ENCODE measurements at places on chromosomes 6 and 20.

DNA sequence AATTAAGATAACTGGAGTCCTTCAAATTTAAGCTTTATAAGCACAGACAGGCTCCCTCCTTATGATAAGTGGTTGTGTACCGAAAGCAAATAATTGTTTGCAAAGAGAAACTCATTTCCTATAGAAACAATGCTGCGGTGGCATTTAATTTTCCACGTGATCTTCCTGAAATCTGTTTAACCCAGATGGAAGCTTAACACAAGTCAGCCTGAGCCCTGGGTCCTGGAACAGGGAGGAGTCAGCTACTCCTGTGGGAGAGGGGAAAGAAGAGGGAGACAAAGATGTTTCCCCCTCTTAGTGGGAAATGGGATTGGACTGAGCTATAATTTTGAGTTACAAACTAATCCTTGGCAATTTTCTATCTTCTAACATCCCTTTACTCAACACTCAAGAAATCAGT is 136.5 kb downstream of the ELOVL4 start:
- no peak for DNase-seq

GRCh38 chr6:47633141-47633540 is 65.2 kb upstream of the ADGRF4 start:
- no peak for DNase-seq

DNA sequence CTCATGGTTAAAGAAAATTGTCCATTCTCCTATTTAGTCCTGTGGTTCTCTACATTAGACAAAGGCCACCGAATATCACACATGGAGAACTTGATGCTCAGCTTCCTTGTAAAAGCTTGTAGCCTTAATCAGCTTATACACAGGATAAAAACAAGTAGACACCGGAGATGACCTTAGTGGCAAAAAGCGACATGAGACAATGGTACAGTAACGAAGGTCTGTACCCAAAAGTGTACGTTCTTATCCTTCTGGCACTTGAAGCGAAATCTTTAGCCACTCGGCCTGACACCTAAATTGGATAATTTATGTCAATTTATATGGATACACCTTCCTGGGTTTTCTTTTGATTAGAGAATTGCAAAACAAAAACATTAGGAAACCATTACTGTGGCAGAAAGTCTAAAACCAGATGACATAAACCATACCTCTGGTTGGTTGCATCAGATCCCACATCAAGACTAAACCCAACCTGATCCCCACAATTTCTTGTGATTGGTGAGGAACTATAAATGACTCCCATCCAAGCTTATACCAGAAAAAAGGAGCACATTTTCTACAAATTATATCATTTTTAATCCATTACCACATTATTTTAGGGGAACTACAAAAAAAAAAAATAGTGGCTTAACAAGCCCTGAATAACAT is 6.1 kb downstream of the RBM39 start:
- DNase-seq: no peak

DNA sequence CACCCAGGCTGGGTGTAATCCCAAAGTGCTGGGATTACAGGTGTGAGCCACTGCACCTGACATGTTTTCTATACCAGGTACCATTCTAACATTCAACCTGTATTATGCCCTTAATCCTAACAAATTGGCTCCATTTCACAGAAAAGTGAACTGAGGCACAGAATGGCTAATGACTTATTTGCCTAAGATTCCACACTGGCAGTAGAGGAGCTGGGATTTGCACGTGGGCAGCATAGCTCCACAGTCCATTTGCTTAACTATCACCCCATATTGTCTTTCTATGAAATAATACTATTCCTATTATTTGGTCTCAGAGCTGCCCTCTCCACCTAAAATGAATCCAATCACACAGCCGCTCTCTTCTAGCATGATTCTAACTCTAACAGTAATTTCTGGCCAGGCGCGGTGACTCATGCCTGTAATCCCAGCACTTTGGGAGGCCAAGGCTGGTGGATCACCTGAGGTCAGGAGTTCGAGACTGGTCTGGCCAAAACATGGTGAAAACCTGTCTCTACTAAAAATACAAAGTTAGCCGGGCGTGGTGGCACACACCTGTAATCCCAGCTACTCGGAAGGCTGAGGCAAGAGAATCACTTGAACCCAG is 23.3 kb upstream of the MYMX start:
- DNase-seq: no peak

GRCh38 chr6:159760602-159761057 is 1.2 kb upstream of the ACAT2 start:
- DNase-seq: no peak

GRCh38 chr6:30480536-30481156 is 8.7 kb upstream of the HLA-E start:
- no peak for DNase-seq

DNA sequence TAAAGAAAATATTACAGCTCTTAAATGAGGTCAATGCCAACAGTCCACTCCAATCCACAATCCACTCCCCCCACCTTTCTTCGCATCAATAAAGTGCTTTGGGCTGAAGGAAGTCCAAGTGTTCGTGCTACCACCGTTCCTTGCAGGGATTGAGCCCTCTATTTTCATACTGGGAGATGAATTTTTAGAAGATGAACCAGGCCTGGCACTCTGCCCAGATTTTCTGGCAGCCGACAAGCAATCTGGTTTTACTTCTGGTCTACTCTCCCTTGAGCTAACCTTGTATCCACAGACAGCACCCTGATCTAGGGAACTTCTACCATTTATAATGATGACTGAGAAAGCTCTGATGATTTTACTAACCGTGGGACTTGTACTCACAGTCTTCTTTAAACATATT is 72.3 kb downstream of the BTBD9 start:
- peak; percentile 50 for DNase-seq

DNA sequence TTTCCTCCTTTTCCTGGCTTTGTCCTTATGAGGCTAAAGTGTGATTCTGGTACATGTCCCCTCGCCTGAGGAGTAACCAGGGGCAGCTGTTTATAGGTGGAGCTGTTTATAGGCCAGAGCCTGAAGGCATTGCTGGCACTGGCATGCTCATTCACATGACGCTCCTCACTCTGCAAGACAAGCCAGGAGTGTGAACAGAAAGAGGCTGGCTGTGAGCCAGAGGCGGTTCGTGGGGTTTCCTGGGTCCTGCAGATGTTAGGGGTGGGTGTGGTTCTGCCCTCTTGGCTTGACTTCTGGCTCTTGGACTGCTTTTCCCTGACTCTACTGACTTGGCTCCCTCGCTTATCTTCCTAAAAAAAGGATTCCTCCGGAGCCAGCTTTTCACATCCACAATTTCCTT is 12.8 kb upstream of the MDFI start:
- DNase-seq: no peak

- DNase-seq: peak; percentile 46
These were observed 68.5 kb downstream of the MRPL14 start for GRCh38 chr6:44058617-44059358.

GRCh38 chr6:41503827-41504465 is 42.2 kb upstream of the FOXP4 start:
- no peak for DNase-seq

- no peak for DNase-seq
These were observed 1177.9 kb downstream of the GRIK2 start for GRCh38 chr6:102571236-102571908.

DNA sequence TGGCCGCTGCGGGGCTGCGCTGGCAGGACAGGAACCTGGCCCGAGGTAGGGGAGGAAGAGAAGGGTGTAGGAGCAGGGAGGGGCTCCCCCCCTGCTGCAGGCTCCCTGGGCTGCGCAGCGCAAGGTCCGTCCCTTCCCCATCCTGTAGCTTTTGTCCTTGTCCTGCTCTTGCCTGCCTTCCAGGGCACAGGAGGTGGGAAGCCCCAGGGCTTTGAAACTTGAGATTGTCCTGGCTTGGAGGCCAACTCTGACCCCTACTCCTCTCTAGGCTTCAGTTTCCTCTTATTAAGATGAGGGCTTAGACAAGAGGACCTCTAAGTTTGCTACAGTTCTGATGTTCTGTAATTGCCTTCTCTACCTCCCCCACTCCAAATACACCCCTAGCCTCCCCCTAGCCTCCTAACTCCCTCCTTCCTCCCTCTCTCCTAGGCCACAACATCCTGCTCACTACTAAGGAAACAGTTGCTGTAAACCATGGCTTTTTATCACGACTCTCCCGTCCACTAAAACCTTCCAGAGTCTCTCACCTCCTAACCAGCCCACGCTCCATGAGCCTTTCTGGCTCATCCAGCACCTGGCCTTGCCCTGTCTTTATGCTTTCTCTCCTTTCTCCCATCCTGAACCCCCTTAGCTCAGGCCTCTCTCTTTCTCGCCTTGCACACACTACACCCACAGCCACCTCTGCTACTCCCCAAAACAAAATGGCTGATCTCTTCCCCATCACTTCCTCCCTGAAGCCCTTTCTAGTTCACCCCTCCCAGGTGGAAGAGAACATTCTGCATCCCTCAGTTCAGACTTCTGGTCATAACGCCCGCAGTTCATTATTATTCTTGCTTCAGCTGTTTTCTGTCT is 10.2 kb downstream of the UNC5CL start:
- no peak for DNase-seq

DNA sequence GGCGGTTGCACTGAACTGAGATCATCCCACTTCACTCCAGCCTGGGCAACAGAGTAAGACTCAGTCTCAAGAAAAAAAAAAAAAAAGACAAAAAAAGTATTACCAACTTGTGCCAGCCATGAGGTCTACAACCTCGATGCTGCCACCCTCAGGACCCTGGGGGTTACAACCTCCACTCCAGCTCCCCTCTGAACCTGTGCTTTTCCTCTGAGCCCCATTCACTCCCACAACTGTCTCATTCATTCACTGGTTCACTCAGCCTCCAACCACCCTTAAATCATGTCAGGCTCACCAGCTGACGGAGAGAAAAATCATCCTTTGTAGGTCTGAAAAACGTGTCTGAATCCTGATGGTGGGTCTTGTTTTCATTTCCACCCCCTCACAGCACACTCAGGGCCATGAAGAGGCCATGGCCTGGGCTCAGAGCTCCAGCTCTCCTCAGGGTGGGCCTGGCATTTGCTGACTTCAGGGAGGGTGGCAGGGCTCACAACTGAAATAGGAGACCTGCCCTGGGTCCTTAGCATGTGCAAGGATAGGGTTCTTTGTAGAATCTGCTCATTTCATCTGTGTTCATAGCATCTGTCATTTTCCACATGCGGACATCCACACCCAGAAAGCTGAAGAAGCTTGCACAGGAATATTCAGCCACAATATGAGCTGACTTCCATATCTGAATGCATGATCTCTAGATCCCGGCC is 1.9 kb upstream of the ULBP1 start:
- no peak for DNase-seq

- no peak for DNase-seq
These were observed 843 bp downstream of the FBXO9 start for GRCh38 chr6:53066077-53066417.

- DNase-seq: peak; percentile 37
These were observed 467.1 kb upstream of the HSF2 start for GRCh38 chr6:121932076-121932991.

DNA sequence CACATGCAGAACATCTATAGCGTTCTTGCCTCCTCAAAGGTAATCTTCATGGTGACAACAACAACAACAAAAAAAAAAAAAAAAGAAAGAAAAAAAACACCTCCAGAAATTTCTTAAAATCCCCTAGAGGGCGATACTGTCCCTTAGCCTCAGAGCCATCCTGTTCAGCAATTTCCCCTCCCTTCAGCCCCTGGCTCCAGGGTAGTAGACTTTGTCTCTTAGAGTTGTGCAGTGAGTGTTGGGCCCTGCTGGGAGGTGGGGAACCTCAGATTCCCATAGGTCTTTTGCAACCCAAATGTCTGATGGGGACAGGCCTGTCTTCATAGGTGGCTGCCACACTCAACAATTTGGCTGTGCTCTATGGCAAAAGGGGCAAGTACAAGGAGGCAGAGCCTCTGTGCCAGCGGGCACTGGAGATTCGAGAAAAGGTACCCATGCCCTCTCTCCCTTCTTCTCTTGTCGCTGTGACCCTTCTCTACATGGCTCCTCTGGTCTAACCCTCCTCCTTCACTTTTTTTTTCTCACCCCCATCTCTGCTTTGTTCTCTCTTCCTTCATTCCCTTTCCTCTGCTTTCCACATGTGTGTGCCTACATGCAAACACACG is 6.0 kb upstream of the PTK7 start:
- no peak for DNase-seq

GRCh38 chr20:52484438-52484837 is 292.9 kb upstream of the ZFP64 start:
- DNase-seq: no peak

GRCh38 chr20:43991982-43992381 is 77.3 kb downstream of the TOX2 start:
- no peak for DNase-seq

DNA sequence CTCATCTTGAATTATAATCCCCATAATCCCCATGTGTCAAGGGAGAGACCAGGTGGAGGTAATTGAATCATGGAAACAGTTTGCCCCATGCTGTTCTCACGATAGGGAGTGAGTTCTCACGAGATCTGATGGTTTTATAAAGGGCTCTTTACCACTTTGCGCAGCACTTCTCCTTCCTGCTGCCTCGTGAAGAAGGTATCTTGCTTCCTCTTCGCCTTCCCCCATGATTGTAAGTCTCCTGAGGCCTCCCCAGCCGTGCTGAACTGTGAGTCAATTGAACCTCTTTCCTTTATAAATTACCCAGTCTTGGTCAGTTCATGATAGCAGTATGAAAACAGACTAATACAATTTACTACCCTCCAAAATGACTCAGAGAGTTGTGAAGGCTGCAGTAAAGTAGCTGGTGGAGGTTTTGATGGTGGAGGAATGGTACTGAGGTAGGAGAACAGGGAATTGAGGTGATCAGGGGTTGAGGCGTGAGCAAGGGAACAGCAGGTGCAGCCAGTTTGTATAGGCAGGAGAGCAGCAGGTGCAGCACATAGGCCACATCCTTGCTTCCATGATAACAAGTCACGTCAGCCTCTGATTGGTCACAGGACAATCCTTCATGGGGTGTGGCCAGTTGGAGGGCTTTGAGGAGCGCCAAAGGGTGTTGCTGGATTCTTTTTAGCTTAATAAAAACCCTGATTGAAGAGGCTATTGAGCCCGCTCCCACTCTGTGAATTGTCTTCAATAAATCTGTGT is 150.0 kb downstream of the CDC5L start:
- no peak for DNase-seq

- no peak for DNase-seq
These were observed 395.2 kb downstream of the PAX1 start for GRCh38 chr20:22100686-22101085.

- DNase-seq: no peak
These were observed 705.7 kb upstream of the SLC35B3 start for GRCh38 chr6:9140951-9141460.

DNA sequence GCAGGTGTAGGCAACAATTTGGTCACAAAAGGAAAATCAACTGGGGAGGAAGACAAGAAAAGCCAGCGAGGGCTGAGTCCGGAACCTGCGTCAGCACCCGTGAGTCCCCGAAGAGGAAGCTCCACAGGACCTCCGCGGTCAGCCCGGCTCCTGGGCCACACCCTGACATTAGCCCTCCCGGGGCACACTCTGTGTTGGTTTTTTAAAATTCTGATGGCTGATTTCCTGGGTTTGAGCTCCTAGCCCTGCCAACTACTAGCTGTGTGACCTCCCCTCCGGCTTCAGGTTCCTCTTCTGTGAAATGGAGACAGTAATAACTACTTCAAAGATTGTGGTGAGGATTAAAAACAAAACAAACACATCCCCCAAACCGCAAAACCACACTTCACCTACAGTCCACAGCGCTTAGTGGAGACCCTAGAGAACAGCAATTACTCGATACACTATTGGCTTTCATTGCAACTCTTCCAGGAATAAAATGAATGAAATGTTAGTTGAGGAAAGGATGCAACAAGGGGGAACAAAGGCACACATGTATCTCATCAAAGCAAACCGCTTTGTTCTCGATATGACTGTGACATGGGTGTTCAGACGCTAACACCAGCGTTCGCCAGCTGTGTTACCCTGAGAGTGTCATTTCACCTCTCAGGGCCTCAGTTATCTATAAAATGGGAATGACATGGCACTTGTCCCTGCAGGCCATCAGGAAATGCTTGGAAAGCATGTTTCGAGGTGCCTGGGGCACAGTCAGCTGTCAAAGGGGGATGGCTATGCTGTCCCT is 985 bp downstream of the ZBP1 start:
- no peak for DNase-seq

All from tibial nerve (tissue), 4 donors.